ENCODE measurements at places on chromosomes 13 and 19. TPM values are rescaled to one million over a fixed set of nuclear protein-coding genes. Genes with fewer than 3 reads are reported as not detected.

Gene NMRK2
- not detected for total RNA-seq

Gene FUT3
- total RNA-seq = 7.7 TPM

Gene ELSPBP1
- not detected for total RNA-seq

Gene TBXA2R
- total RNA-seq = 0.77 TPM

Gene SLC5A5
- 0.23 TPM for total RNA-seq

Gene AMER2
- total RNA-seq = not detected

Gene CNN2
- total RNA-seq = 97.9 TPM

Gene C19orf18
- not detected for total RNA-seq
